Kidney epithelial cell (primary cell): ENCODE measurements at places on chromosomes 1 and 21. TPM values are rescaled to one million over a fixed set of nuclear protein-coding genes. Genes with fewer than 3 reads are reported as not detected.

Gene DYNLT4
- total RNA-seq = 0.25 and 0.41 TPM in 2 replicates

- DNase-seq = no peak
These were observed 850.2 kb downstream of the BRINP3 start for GRCh38 chr1:189627427-189627826.

- no peak for DNase-seq
These were observed 75.6 kb upstream of the KAZN start for GRCh38 chr1:14522926-14523241.

- DNase-seq = no peak
These were observed 6.7 kb downstream of the CDC7 start for GRCh38 chr1:91507328-91507727.

DNA sequence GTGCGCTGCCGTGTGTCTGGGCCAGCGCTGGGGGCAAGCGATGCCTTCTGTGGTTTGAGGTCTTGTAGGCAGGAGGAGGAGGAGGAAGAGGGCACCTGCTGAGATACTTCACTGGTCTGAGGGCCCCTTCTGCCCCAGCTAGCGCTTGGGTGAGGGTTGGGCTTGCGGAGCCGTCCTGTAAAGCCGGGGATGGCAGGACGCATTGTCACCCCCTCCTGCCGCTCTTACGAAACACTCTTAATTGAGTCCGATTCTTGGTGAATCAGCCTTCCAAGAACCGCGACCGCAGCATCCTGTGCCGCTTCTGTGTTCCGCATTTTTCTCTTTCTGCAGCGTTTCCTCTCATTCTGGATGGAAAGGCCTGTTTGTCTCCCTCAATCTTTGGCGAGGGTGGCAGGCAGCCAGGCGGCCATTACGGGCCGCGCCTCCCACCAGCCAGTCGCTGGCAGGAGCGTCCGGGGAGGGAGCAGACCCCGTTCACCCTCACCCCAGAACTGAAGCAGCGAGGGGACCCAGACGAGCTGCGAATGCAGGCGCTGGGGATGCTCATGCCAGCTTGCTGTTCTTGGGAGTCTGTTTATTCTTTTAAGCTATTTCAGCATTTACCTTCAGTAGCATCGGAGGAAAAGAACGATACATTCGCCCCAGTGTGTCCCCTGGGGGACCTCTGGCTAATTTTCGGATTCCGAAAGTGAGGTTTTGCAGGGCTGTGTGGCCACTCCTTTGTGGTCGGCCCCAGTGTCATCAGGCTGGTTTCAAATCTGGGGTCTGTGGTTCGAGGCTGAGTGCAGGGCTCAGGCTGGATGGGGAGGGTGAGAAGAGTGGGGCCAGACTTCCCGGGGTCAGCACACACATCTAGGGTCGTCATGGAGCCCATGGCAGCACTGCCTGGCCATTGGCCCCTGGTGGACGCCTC lies 62.7 kb downstream of the SKI start:
- DNase-seq = peak; percentile 57

DNA sequence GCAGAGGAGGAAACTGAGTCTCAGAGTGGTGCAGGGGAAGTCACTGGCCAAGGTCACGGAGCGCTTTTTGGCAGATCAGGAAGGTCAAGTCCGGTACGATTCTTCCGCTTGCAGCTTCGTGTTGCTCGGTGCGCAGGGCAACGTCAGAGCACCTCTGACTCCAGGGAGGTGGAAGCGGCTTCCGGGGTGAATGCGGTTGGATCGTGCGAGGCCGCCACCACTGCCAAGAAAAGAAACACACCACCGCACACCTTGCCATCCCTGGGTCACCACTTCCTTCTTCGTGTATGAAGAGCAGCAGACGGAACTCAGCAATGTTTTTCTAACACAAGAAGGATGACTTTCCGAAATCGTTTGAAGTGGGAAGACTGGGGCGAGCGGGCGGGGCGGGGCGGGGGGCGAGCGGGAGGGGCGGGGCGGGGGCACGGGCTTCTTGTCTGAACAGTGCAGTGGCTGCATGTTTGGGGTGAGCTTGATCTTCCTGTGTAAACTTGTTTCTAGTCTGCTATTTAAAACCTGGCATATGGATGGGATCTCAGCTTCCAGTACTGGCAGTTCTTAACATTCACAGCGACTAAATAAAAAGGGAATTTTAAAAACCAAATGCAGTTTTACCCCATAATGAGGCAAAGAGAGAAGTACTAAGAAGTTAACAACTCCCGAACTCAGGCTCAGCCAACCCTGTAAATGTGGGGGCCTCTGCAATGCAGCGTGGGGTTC lies 300.0 kb downstream of the RRAGC start:
- DNase-seq = no peak

Gene AGBL4
- not detected in 2 replicates for total RNA-seq

DNA sequence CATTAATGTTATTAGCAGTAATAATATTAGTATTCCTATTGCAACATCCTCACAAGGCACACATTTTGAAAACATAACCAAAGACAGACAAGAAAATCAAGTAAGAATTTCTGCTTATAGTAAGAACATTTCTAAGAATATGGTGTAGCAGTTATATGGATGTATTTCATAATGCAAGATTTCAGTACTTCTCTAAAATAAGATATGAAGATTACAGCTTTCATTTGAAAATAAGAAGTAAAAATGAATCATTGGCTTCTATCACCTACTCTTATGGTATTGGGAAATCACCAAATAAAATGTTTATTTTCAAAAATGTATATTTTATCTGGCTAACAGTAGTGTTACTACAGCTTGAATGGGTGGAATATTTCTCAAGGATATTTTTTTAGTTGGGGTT lies 103.8 kb upstream of the USP25 start:
- no peak for DNase-seq

Gene WNT3A
- total RNA-seq = not detected in 2 replicates

Gene KCND3
- under 0.01 TPM in 2 replicates for total RNA-seq

DNA sequence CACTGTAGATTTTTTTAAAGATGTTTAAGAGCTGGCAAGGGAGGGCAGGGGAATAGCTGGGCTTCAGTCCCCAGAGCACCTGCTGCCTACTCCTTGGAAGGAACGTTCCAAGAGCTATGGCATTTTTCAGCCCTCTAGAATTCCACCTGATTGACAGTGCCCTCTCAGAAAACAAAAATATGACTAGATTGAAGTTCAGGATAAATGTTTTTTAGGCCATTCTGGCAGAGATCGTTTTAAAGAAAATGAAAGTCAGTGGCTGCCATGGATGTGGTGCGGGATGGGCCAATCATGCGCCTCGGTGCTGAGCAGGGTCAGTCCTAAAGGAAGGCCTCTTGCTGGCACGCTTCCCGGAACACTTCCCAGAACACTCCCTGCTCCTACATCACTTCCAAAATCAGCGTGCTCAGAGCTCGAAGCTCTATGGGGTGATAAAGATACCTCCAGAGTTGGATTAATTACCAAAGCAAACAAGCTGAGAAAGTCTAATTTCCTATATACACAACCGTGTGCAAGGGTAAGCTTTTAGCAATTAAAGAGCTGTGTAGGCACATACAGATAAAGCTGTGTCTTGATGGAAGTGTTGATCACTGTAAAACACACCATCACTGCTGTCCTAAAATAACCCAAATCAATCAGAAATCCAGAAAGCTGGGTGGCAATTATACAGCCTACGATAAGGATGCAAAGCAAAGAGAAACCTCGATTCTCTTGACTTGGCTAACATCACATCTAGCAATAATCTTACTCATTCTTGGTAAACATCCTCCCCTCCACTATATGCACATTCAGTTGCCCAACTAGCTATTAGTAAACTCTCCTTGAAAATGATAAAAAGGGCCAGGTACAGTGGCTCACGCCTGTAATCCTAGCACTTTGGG lies 34.6 kb downstream of the TGFBR3 start:
- DNase-seq = no peak

Gene CELA2A
- not detected in 2 replicates for total RNA-seq

Gene LCE3E
- total RNA-seq = not detected in 2 replicates

Gene MAP3K21
- 6.4 and 7.6 TPM in 2 replicates for total RNA-seq

- DNase-seq = no peak
These were observed 16.1 kb downstream of the NOC2L start for GRCh38 chr1:942864-943533.

Gene CYYR1
- 6.2 and 6.4 TPM in 2 replicates for total RNA-seq

- no peak for DNase-seq
These were observed 220.7 kb upstream of the HOOK1 start for GRCh38 chr1:59593798-59594790.

- DNase-seq = no peak
These were observed 3.4 kb upstream of the TMEM222 start for GRCh38 chr1:27318596-27318995.

DNA sequence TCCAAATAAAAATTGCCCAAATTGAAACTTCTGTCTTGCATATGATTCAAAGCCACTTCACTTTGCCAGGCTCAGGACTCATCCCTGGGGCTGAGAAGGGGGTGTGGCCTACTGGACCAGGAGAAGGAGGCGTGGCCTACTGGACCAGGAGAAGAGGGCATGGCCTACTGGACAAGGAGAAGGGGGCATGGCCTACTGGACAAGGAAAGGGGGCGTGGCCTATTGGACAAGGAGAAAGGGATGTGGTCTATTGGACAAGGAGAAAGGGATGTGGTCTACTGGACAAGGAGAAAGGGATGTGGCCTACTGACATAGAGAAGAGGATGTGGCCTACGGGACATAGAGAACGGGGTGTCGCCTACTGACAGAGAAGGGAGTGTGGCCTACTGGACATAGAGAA lies 405.3 kb downstream of the RRAGC start:
- no peak for DNase-seq

Gene TSPAN1
- total RNA-seq = 52.7 and 68.5 TPM in 2 replicates

Gene ACTN2
- 0.17 and 0.48 TPM in 2 replicates for total RNA-seq

- peak; percentile 53 for DNase-seq
These were observed 120.7 kb downstream of the ITSN1 start for GRCh38 chr21:33762803-33763581.

Gene PLEKHN1
- total RNA-seq = 13.2 and 13.3 TPM in 2 replicates

Gene CASZ1
- total RNA-seq = 19.1 and 28.2 TPM in 2 replicates

DNA sequence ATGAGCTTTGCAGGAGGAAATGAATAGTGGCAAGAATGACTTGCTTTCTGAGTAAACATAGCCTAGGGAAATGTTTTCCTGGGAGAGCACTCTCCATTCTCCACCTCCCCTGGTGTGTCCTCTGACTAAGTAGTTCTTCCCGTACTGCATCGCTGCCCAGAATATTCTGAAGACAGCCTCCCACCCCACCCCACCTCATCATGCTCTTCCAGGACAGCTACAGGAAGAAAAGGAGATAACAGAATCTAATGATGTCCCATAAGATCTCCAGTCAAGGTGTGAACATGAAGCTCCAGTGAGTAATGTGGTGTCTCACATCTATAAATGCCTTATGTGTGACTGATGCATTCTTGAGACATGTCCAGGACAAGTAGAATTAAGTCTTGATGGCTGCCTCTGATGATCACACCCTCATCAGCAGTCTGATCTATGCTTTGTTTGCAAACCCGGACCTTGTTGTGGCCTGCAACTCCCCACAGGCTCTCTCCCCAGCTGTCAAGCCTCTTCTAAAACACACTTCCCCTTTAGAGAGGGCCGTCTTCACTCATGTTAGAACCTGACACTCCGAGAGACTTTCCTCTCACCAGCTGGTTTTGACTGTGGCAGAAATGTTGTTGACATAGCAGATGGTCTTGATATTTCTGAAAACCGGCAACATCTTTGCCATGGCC lies 183.0 kb downstream of the CYYR1 start:
- DNase-seq = peak; percentile 78

DNA sequence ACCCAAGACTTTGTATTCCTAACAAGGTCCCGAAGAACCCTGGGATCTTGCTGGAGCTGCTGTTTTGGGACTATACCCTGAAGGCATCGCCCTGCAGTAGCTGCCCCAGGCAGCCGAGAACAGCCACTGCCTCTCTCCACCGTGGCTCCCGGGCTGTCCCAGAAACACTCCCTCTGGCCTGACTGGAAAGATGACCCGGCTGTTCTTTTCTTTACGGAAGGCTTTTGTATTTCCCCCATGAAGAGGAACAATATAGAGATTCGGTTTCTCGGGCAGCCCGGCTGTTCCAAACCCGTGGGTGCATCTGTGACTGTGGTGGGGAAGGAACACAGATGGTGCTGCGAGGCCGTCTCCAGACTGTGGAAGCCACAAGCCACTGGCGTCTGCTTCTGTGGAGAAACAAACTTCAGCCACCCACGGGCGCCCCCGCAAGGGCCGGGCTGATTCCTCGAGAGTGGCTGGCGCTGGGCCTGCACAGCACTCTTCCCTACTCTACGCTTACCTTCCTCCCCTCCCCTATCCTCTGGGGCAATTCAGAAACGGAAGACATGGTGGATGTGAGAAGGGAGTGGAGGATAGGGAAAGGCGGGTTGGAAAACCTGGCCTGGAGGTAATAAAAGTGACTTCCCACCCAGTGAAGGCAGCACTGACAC lies 33.7 kb upstream of the VASH2 start:
- DNase-seq = no peak

Gene INAVA
- total RNA-seq = 185 and 292 TPM in 2 replicates

DNA sequence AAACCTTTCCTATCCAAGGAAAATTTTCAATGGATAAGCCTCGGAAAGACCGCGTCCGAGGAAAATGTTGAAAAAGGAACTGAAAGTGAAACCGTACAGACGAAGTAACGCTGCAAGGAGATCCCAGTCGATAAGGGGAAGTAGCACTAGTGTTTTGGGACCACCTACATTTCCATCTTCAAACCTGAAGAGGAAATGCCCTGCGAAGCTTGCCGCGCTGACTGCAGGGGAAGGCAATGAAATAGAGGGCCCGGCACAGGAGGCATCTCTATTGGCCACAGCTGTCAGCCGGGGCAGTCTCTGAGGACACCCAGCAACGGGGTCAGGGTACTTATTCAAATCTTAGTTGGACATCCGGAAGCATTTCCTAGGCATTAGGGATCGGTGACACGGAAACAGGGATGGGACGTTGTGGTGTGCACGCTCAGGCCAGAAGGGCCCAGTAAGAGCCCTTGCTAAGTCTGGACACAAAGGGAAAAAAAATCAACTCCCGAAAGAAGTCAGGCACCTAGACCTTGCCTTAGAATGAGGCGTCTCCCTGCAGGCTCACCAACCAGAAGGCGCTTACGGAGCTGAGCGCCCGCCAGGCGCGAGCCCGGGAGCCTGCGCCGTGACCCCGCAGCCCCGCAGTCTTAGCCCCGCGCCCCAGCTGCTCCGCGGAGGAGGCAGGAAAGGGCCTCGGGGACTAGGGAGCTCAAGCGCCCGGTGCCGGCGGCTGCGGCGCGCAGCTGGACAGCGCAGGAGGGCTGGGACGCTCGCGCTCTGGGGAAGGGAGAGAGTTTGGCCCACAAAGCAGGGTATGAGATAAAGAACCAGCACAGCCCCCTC lies 655 bp downstream of the USF1 start:
- no peak for DNase-seq

DNA sequence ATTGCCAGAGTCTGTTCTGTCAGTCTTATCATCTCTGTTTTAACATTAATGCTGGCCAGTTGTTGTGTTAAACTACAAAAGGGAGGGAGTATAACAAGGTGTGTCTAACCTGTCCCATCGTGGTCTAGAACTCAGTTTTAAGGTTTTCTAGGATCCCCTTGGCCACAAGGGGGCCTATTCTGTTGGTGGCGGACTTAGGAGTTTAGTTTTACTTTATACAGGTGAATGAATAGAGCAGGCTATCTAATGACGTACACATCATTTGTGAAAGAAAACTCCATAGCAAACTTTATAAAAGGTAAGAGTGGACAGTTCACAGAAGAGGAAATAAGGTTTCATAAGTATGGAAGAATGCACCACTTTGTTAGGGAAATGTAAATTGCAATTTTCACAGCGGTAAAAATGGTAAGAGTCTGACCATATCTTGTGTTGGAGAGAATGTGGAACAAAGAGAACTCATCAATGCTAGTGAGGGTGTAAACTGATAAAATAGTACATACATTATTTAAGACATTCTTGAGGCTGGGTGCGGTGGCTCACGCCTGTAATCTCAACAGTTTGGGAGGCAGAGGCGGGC lies 2.5 kb upstream of the ATF6 start:
- no peak for DNase-seq

GRCh38 chr1:151011154-151011850 lies 3.1 kb downstream of the PRUNE1 start:
- DNase-seq = no peak
